K562 (cell line): ENCODE measurements at places on chromosomes 13 and 19.
A peak's percentile ranks its signal among the peaks of the same experiment; 100 is the strongest.

DNA sequence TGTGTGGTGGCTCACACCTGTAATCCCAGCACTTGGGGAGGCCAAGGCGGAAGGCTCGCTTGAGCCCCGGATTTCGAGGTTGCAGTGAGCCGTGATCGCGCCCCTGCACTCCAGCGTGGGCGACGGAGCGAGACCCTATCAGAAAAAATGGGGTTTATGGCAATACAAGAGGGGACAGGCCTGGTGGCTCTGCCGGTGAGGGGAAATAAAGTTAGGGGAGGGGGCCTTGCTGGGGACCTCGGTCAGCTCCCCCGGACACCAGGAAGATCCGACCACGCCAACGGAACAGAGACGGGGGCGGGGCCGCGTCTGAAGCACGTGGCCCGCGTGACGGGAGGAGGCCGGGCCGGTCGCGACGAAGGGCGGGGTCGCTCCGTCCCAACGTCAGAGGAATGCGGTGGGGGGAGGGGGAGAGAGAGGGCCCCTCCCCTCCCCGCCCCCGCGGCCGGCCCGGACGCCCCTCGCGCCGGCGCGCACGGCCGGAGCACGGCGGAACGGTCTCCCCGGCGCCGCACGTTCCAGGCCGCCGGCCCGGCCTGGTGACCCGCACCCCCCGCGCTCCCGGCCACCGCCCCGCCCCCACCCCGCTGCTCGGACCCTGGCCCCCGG lies 1.9 kb upstream of the HNRNPL start:
- DNase-seq, result peak; percentile 92

DNA sequence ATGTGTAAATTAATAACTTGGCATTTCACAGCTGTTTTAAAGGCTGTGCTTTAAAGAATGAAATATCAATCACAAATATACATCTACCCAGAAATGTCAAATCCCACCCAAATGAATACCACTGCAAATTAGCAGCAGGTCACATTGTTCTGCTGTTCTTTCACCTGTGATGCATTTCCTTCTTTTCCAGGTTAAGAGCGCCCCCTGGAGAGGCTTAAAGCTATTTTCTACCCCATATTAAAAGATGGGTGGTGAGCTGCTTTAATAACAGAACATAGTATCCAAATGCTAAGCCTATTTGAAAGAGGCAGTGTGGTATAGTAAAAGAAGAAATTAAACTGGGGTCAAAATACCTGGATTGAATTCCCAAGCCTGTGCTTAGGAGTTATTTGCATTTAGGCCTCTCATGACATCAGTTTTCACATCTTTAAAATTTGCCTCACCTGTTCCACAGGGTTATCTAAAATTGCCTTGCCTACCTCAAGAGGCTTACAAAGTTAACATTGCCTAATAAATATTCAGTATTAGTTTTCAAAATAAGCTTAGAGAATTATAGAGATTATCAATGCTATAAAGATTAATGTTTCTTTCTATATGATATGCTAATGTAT lies 396.9 kb upstream of the SLITRK5 start:
- DNase-seq, result peak; percentile 2

- no peak for DNase-seq
Observed at GRCh38 chr19:16457954-16458331, 13.8 kb downstream of the EPS15L1 start.

DNA sequence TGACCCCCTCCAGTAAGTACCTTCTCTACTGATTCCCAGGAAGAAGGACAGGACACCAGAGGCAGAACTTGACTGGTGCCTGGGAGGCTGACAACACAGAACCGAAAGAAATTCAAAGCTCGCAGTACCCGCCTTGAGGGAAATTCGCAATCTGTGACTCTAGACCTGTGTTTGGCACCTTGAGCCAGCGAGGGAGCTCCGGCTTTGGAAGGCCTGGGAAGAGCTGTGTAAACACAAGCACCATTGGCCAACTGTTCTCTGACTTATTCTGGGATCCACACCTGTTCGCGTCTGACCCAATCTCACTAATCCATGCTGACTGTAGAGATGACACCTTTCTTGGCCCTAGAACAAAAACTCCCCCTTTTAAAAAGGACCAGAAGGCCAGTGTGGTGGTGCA lies 50.7 kb downstream of the CEBPG start:
- DNase-seq, result no peak

GRCh38 chr13:101530293-101530692 lies 77.8 kb downstream of the ITGBL1 start:
- DNase-seq, result no peak

DNA sequence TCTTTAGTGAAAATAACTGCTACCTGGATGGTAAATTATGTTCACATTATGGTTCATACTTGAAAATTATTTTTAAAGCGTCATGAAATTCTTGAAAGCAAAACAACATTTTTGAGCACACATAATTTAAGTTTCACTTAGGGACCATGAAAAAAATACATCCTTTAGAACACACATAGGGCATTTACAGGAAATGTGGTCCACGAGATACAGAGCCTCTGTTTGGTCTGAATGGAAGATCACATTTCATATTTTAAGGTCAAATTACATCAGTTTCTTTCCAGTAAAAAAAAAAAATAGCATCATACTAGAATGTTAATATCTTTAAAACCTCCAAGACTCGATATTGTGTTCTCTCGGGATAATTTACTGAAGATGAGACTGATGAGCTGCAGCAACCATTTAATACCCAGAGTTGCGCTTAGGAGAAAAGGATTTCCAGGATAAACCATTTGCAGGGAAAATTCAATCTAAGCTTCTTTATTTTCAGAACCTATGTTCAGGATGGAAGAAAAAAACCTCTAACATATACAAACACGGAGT lies 720.7 kb downstream of the DIAPH3 start:
- no peak for DNase-seq

- no peak for DNase-seq
Observed at GRCh38 chr13:94703721-94704314, 8.5 kb downstream of the SOX21 start.

GRCh38 chr19:16886305-16886880 lies 2.4 kb upstream of the F2RL3 start:
- no peak for DNase-seq

DNA sequence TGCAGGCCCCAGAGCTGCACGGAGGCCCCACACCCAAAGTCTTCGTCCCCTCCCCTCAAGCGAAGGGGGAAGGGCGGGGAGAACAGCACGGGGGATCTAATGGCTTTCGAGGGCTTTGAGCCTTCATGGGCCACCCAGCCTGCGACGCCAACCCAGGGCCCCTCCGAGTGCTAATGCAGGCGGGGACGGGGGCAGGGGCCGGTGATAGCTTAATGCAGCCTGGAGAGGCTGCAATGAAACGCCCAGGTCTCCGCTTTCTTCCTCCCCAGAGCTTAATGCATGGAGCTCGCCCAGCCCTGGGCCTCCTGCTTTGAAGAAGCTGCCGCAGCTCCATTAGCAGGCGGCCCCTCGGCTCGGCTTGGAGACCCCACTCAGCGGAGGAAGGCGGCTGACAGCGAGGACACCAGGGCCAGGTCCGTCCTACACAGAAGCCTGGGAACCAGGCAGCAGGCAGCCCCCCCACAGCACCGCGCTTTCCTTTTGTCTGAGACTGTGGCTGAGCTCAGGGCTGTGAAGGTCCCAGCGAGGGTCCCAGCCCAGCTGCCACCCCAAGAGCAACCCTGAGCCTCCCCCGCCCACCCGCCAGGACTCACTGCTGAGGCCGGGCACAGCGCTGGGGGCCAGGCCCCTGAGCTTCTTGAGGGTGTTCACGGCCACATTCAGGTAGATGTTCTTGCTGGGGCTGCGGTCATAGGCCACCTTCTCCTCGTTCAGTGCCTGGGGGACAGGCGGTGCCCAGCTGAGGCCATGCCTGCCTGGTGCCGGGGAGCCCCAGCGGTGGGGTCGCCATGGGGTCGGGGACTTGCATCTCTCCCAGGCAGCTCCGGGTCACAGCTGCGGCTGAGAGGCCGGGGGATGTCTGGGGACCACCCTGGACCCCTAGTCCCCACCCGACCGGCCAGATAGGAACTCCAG lies 7.5 kb upstream of the ATP8B3 start:
- no peak for DNase-seq

DNA sequence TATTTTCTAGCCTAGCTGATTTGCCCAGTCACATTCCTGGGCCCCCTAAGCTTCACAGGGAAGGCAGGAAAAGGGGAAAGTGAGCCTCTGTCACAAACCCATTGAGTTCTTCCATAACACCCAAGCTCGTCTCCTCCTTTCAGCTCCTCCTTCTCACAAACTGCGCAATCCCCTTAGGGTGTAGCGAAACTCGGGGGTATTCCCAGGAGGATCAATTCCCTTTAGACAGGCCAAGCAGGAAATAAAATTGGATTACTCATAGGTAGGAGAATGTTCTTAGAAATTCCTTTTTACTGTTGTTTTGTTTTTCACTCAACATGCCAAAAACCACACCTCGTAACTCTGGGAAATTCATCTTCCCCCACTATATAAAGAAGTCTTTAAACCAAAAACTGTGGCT lies 139.3 kb downstream of the IRS2 start:
- DNase-seq, result no peak

GRCh38 chr13:93982179-93982918 lies 497.1 kb downstream of the DCT start:
- DNase-seq, result no peak

DNA sequence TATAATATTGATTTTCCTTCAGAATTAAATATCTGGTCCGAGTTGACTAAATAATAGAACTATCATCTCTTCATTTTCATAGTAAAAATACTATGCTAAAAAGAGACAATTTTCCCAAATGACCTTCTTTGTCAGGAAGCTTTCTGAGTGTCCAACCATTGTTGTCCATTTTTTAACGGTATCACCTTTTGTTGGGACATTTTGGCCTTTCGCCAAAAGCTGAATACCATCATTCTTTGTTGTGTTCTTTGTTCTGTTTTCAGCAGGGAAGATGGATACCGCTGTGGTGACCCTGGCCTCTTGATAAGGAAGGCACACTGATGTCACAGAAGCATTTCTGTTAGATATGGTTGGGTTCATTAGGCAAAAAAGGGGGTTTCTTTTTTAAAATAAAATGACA lies 654.4 kb upstream of the GPC6 start:
- DNase-seq, result no peak

- DNase-seq, result no peak
Observed at GRCh38 chr13:110297011-110297410, 9.9 kb downstream of the COL4A1 start.

- no peak for DNase-seq
Observed at GRCh38 chr13:48266701-48267639, 34.0 kb downstream of the ITM2B start.

DNA sequence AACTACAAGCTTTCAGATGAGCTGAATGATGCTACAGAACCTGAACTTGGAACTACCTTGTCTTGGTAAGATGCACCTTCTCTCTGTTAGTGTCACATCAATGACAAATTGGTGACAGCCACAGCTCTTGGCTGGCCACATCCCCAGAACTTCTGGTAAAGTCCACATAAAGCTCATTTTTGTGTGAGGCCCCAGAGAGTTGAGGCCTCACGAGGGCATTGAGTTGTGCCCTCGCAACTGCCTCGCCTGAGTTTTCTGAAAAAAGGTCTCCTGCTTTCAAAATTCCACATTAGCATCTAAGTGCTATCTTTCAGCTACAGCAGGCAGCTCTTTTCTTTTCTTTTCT lies 42.6 kb downstream of the MRPL57 start:
- no peak for DNase-seq

DNA sequence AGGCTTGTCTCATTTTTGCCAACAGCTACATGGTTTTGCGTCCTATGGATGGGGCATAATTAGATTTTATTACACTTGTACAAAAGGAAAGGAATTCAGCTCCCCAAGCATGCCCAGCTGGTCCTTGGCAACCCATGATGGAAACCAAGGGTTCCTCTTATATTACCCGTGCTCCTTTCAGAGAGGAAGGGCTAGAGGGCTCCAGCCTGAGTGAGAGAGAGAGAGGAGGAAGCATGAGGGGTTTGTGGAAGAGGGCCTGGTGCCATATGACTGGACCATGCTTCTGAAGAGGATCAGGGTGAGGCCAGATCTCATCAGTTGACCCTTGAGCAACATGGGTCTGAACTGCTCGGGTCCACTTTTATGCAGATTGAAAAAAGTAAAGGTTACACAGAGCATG lies 3.5 kb upstream of the RPS9 start:
- DNase-seq, result no peak

DNA sequence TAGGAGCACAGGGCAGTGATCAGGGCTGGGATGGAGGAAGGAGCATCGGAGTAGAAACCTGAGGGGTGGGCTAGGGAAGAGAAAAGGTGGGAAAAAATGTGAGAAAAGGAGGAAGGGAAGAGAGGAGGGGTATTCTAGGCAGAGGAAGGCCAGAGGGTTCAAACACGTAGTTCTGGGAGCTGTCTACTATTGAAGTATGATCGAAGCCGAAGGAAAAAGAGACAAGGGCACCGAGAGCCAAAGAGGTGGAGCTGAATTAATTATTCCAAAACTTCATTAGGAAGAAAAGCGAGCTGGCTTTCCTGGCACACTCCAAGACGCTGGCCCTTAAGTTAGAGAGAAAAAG lies 7.8 kb downstream of the DLL3 start:
- no peak for DNase-seq

GRCh38 chr19:42455621-42456081 lies 12.9 kb upstream of the CXCL17 start:
- DNase-seq, result no peak

DNA sequence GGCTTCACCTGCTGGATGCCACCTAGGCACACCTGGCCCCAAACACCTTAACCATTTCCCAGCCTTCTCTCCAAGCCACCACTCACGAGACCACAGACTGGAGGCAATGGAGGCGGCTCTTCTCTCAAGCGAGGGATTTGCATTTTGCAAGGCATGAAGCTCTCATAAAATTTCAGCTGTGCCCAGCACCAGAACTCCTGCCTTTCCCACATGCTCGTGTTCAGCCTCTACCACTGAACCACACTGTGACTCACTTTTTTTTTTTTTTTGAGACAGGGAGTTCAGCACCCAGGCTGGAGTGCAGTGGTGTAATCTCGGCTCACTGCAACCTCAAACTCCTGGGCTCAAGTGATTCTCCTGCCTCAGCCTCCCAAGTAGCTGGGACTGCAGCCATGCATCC lies 10.6 kb downstream of the NANOS3 start:
- no peak for DNase-seq

DNA sequence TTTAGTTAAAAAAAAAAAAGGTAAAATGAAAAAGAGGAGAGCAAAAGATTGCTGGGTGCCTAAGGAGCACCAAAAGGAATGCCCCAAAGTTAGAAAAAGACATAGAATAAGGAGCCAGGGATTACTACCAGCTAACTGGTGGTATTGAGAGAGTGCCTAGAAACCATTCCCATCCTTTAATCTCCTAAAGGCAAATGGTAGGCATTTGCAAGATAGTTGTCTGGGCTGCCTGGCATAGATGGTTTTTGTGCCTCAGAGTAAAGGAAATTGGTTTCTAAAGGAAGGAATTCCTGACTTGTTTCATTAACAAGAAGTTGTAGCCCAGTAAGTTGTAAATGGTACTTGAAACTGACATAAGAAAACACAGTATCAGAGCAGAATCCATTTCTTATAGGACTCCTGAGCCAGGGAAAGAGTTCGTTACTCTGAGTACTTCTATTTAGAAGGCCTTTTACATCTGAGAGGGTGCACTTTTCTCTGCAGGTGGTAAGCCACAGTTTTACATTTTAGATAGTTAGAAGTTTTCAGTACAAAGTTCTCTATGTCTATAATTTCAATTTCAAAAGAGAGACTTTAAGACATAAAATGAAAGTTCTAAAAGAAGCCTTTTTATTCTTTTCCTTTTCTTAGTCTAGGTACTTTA lies 92.6 kb downstream of the OLFM4 start:
- DNase-seq, result no peak

- no peak for DNase-seq
Observed at GRCh38 chr19:49337267-49338022, 2.2 kb downstream of the CD37 start.
